ENCODE measurements at places on chromosomes 5 and 9.

- no peak for DNase-seq
These were observed 17.8 kb downstream of the PPARGC1B start for GRCh38 chr5:149747833-149748366.

GRCh38 chr5:9533096-9533495 is 12.8 kb downstream of the SEMA5A start:
- no peak for DNase-seq

DNA sequence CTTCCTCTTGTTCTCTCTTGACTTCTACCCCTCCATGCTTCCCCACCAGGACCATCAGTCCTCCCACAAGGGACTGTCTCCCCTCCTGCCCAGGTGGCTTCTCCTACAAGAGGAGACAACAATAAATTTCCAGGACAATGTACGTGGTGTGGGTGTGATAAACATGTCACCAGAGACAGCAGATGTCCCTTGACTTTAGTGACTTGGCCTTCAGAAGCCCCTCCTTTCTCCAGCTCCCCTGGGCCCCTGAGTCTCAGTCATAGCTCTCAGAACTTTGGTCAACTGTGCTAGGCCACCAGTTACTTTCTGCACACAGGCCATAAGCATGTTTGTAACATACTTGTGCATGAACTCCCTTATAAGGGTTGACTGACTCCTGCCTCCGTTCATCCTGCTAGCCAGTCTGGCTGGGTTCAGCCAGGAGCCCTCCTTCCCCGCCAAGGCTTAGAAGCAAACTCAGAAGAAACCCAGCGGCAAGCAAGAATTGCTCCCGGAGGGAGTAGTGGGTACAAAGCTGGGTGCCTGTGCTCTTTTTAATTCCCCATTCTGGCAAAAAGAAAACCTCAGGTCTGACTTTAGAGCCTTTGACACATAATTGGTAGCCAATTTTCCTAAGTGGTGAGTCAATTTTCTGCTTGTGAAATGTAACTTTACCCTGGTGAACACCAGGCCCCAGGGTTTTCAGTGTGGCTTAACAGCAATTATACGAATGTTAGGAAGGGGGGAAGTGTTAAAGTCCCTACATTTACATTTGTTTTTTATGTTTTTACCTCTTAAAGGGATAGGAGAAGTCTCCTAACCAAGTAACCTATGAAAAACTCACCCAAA is 49.2 kb downstream of the EBF1 start:
- DNase-seq: peak; percentile 47

- DNase-seq: no peak
These were observed 35.5 kb downstream of the KCTD16 start for GRCh38 chr5:144206141-144206540.

GRCh38 chr5:23626961-23627360 is 119.6 kb downstream of the PRDM9 start:
- DNase-seq: no peak

- no peak for DNase-seq
These were observed 59.9 kb upstream of the IL6ST start for GRCh38 chr5:56054666-56055065.

GRCh38 chr5:14698495-14698894 is 34.0 kb downstream of the OTULIN start:
- DNase-seq: no peak

DNA sequence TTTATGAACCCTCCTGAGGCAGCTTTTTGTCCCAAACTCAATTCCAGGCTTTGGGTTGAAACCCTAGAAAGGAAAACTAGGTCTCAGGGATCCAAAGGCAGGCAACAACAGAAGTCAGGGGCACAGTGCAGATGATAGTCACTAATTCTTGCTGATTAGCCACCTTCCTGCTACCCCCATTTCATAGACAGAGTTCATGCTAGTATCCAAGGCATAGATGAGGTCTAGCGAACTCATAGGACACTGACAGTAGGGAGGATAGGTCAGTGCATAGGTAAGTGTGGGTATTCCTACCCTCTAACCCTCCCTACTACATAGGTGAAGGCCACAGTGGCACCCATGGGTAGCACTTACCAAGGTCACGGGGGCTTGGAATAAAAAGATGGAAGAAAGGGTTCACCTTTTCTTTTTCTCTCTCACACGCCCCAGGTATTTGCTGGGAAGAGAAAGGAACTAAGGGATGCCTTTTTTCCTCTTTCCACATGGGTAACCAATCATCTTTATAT is 86.2 kb downstream of the SLC25A46 start:
- no peak for DNase-seq

DNA sequence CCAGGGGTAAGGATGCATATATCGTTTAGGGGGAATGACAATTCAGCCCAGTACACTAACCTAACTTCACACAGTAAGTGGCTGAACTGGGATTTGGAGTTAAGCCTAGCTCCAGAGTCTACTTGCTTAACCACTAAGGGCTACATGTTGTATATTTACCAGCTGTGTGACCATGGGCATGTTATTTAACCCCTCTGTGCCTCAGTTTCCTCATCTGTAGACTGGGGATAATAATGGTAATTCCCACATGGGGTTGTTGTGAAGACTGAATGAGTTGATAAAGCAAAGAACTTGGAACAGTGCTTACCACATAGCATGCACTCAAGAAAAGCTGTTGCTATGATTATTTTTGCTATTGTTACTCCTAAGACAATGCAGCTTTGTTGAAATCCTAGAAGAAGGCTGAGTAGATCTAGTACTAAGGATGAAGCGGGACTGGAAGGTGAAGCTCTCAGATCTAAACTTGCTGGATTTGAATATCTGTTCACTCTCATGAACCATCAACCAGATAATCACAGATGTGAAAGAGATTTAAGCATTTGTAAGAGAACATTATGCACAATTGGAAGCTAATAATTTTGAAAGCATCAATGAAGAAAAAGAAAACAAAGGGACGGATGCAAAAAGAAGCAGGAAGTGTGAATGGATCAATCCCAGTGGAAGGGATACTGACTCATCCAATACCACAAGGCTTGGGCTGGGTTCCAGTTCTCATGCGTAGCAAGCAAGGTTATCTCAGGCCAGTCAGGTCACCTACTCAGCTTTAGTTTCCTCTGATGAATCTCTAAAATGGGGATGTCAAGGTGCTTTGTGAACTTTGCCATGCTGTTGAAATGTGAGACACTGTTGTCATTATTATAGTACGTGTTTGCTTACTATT is 78.5 kb upstream of the TBC1D2 start:
- no peak for DNase-seq

- peak; percentile 7 for DNase-seq
These were observed 229.4 kb downstream of the DMAC1 start for GRCh38 chr9:7570107-7570720.

GRCh38 chr5:4857761-4858160 is 282.4 kb upstream of the ADAMTS16 start:
- DNase-seq: no peak

GRCh38 chr5:138843316-138844124 is 31.6 kb downstream of the LRRTM2 start:
- DNase-seq: no peak

- DNase-seq: peak; percentile 7
These were observed 74.7 kb downstream of the THBS4 start for GRCh38 chr5:80109646-80110478.

GRCh38 chr5:171861381-171861780 is 75.8 kb downstream of the SMIM23 start:
- DNase-seq: no peak

GRCh38 chr5:57327561-57328367 is 153.9 kb downstream of the GPBP1 start:
- DNase-seq: no peak

DNA sequence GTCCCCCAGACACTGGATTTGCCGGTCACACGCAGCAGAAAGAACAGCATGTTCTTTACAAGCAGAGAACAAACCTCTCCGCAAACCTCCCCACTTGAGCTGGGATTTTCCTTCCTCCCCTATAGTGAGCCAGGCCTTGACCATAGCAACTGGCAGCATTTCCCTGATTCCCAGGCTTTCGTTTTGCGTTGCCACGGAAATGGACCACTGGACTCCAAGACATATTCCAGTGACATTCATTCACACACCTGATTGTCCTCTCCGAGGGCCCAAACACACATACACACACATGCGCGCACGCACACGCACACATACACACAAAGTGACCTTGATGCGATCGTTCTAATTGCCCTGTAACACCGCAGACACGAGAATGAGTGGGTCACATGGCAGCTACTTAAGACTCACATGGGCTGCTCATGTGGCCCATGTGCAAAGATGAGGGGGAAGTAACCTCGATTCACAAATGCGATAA is 80.9 kb upstream of the CPEB4 start:
- no peak for DNase-seq

- DNase-seq: no peak
These were observed 124.6 kb downstream of the UNC13B start for GRCh38 chr9:35286381-35286780.

DNA sequence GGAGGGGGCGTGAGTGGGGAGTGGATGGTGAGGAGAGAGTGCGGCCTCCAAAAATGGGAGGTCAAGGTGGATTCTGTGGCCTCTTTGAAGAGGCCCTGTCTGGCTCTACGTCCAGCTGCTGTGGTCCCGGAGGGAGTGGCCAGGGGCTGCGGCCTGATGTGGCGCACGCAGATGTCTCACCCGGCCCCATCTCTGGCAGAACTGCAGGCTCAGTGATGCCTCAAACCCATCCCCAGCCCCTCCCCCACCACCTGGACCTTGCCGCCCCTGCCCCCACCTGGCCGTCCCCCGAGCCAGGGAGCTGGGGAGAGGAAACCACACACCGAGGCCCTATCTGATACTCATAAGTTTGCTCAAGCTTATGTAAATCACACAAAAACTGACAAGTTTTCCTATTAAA is 267.6 kb downstream of the PBX3 start:
- DNase-seq: no peak

GRCh38 chr5:179762079-179762780 is 29.6 kb downstream of the MAML1 start:
- peak; percentile 6 for DNase-seq

- no peak for DNase-seq
These were observed 150.5 kb upstream of the ELL2 start for GRCh38 chr5:96112123-96112670.

DNA sequence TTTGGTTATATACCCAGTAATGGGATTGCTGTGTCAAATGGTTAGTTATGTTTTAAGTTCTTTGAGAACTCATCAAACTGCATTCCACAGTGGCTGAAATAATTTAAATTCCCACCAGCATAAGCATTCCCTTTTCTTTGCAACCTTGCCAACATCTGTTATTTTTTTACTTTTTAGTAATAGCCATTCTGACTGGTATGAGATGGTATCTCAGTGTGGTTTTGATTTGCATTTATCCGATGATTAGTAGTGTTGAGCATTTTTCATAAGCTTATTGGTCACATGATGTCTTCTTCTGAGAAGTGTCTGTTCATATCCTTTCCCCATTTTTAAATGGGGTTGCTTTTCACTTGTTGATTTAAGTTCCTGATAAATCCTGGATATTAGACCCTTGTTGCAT is 435.7 kb upstream of the RIOK2 start:
- DNase-seq: no peak

GRCh38 chr5:19615661-19616060 is 372.3 kb downstream of the CDH18 start:
- DNase-seq: no peak

DNA sequence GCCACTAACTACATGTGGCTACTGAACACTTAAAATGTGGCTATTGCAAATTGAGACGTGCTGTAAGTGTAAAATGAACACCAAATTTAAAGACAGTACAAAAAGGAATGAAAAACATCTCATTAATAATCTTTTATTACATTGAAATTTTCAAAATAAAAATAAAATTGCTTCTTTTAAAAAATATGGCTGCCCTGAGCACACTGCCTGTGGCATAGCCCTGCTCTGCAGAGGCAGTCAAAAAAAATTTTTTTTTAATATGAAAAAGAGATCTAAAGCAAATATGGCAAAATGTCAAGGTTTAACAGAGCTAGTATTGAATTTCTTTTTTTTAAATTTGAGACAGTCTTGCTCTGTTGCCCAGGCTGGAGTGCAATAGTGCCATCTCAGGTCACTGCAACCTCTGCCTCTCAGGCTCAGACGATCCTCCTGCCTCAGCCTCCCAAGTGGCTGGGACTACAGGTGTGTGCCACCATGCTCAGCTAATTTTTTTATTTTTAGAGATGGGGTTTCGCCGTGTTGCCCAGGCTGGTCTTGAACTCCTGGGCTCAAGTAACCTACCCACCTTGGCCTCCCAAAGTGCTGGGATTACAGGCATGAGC is 25.6 kb downstream of the CARNMT1 start:
- DNase-seq: no peak

DNA sequence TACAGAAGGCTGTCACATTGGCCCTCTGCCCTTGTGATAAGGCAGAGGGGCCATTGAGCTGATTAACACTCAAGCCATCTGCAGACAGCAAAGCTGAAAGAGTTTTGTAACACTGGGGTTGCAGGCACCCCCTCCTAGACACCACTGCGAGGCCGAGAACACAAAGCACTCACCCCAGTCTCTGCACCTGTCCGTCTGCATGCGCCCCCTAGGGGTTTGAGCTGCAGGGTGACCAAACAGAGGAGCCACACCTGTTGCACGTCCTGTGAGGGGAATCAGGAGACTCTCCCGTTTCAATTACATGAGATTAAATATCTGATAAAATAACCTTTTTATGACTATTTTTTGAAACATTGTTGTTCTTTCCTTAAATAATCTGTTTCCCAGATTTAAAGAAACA is 1180.4 kb downstream of the CDH9 start:
- no peak for DNase-seq

DNA sequence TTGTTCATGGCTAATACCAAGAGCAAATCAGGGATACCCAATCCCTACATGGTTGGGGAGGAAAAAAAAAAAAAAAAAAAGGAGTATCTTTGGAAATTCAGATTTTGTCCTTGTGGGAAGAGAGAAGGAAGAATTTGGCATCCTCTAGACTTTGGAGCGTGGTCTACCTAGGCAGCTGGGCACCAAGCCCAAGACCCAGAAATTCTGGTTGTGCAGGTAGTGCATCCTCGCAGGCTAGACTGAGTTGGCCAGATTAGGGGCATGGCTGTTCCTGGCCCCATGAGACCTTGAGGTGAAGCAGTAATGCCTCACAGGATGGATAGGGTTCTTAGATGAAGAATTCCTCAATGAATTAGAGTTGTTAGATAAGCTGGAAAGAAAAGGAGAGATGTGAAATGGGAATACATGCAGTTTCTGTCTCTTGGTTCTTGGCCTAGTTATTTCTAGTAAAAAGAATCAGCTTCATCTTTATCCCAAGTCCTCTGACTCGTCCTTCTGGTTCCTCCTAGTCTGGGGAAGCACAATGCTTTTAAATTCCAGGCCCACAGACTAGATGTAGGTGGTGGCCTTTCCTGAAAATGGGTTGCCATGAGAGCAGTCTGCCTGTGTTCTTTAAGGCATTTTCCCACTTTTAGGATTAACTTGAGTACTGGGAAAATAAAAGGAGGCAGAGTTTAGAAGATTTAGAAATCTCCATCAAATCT is 140.5 kb upstream of the RUSC2 start:
- no peak for DNase-seq

- no peak for DNase-seq
These were observed 128.1 kb downstream of the BARX1 start for GRCh38 chr9:93826905-93827544.

GRCh38 chr5:36665628-36666027 is 59.2 kb downstream of the SLC1A3 start:
- no peak for DNase-seq

Measured in NCI-H2107 (cell line).